Urothelium cell line (cell line): ENCODE measurements at places on chromosomes 16 and 17.

- DNase-seq: no peak
Observed at GRCh38 chr16:57800200-57801097, 1.8 kb downstream of the KIFC3 start.

DNA sequence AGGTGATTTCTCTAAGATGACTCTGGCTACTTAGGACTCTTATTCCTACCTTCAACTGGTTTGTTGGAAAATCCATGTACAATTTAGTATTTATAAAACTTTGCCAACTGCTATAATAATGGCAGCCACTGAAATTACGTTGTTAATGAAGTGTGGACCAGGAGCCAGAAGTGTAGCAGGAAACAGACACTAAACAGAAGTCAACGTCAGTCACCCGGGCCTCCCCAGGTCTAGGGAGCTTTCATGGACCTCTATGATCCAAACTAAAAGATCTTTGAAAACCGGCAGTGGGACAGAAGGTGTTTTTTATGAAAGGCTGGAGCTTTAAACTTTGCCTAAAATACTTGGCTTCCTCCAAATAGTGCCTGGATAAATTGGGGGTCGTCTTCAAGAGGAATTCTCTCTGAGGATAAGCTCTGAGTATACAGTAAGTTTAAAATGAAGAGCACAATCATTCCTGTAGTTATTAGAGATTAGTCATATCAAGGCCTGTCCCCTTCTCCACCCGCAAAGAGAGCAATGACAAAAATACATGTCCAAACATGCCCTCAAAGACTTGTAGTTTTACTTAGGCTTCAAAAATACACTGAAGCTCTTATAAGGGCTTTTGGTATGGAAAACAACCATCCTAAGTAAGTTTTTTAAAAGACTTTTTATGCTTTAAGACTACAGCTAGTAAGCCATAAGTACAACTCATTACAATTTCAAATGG, 34.6 kb downstream of the DCUN1D3 start:
- peak; percentile 42 for DNase-seq

GRCh38 chr16:53827741-53828140, 123.8 kb downstream of the FTO start:
- DNase-seq: peak; percentile 31

DNA sequence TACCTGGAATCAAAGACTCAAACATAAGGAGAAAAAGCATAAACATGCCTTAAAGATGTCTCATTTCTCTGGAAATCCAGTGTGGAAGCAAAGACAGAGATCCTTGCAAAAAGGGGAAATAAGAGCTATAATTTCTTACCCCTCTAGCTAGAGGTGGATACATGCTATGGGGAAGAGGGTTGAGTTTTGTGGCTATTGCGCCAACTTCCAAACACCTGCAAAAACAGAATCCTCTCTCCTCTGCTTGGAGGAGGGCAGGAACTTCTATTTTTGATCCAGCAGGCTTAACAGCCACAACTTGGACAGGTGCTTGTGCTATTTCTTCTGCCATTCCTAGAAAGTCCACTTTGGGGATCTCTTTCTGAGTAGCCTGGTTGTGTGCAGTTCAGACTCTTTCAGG, 21.5 kb upstream of the NUDT7 start:
- DNase-seq: no peak

GRCh38 chr17:17859909-17860765, 23.4 kb upstream of the SREBF1 start:
- peak; percentile 83 for DNase-seq

DNA sequence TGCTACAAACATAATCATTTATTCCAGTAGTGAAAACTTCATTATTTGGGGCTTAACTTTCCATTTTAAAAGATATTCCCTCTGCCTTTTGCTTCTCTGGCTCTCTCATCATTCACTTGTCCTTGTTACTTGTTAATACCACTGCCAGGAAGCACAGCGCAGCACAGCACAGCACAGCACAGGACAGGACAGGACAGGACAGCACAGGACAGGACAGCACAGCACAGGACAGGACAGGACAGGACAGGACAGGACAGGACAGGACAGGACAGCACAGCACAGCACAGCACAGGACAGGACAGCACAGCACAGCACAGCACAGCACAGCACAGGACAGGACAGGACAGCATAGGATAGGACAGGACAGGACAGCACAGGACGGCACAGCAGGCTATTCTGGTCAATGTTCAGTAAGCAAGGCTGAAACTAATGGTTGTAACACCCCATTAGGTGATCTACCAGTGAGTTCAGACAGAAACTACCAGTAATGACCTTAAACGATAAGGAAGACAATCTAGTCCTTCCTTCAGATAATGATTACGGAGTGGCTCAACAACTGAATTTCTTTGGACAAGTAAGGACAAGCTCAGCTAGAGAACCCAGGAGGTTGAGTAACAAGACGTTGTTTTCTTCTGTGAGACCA, 31.9 kb downstream of the COG1 start:
- no peak for DNase-seq

DNA sequence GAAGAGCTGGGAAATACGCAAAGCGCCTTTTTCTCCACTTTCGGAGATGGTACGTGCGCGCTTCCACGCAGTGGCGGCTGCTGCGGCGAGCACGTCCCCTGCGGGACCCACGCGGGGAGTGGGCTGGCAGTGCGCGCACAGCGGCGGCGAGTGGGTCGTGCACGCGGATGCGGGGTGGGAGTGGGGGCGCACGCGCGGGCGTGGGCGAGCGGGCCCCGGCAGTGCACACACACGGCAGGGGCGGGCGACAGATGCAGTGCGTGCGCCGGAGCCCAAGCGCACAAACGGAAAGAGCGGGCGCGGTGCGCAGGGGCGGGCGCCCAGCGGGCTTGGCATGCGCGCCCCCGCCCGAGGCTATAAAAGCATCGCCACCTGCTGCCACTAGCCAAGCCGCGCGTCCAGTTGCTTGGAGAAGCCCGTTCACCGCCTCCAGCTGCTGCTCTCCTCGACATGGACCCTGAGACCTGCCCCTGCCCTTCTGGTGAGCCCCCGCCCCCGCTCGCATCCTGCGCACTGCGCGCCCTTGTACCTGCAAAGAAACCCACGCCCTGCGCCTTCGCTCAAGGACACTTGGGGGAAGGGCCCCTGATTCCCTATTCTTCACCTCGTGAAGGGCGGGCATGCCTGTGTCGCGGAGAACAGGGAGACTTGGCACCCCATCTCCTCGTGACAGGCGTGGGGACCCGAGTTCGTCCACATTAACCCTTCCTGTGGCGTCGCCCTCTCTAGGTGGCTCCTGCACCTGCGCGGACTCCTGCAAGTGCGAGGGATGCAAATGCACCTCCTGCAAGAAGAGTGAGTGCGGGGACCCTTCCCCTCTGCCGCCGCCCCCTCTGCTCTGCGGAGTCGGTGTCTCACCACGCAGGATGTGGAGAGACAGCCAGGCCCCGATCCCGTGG, at the start of gene MT3:
MT3 (plus strand) TSS at position 388 of the 899 bp plus-strand sequence; CDS start at position 451, 63 bp downstream.
- no peak for DNase-seq

DNA sequence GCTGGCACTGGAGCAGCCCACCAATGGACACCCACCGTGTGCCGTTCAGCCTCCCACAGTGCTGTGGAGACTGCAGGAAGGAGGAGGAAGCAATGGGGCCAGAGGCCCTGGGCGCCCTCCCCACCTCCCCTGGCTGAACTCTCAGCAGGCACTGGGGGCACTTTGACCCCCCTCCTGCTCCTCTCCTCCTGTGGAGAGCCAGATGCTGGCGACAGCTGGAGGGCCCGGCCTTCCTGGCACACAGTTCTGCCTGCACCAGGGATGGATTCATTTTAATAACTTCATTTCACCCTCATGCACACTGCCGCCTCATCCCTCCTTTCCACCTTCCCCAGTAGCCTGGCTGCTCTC, 6.0 kb downstream of the NXPH3 start:
- no peak for DNase-seq

GRCh38 chr16:73171380-73171779, 123.5 kb upstream of the ZFHX3 start:
- no peak for DNase-seq

DNA sequence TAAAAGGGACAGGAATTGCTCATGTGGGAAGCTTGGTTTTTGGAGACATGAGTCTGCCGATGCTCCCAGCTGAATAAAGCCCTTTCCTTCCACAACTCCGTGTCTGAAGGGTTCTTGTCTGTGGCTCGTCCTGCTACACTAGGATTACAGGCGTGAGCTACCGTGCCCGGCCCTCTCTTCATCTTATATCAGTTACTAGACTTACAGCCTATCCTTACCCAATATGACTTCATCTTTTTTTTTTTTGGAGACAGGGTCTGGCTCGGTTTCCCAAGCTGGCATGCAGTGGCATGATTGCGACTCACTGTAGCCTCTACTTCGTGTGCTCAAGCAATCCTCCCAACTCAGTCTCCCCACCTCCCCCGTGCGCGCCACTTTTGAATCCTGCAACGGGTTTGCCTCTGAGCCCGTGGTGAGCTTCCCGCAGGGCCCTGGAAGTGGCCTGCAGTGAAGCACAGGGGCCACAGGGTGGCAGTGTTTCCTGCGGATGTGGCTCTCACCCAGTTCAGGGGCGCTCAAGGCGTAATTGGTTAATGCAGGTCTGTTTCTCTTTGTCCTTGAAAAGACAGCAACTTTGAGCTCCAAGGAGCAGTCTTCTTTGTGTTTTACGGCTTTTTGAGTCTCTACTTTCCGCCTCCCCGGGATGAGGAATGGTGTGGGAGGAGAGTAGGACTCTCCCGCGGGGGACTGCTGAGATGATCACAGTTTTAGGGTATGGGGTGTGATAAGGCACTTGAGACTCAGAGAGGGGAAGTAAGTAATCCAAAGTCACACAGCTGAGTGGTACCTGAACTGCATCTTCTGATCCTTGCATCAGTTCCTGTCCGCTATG, 22.7 kb upstream of the GPRC5B start:
- DNase-seq: peak; percentile 79

- DNase-seq: no peak
Observed at GRCh38 chr17:71325117-71325516, 795.7 kb upstream of the SOX9 start.

GRCh38 chr16:10981697-10982216, 37.4 kb downstream of the CLEC16A start:
- DNase-seq: peak; percentile 49

GRCh38 chr17:76497979-76498875, 3.0 kb downstream of the RHBDF2 start:
- peak; percentile 64 for DNase-seq

GRCh38 chr17:77763023-77763422, 195.5 kb upstream of the TNRC6C start:
- DNase-seq: no peak

DNA sequence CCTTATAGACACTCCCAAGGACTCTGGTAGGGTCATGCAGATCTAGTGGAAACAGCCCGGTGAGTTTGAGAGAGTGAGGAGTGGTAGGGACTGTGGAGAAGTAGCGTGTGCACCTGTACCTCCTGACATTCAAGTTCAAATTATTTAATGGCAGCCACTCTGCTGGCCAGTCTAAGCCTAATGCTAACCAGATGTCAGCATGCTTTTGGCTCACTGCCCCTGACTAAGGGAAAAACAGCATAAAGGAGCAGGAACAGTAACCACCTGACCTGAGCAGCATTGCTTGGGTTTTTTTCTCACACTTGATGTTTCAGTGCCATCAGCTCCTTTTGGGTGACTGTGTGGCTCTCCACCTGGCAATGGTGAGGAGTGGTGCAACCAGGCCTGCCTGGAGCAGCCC, 23.8 kb upstream of the SLC12A3 start:
- no peak for DNase-seq

DNA sequence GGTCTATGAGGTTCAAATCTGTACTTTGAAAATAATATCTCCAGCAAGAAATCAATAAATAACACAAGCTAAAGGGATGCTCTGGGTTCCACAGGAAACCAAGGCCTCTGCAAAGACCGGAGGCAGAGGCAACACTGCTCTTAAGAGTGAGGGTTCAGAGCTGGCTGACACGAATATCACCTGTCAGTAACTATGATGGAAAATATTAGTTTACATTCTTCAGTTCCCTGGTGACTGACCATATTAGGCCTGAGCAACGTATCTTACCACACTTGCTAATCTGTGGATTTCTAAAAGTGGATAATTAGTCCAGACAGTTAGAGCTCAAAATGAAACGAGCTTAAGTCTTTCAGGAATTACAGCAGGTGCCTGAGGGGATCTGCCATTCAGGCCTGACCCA, 459.3 kb downstream of the HS3ST3B1 start:
- no peak for DNase-seq

DNA sequence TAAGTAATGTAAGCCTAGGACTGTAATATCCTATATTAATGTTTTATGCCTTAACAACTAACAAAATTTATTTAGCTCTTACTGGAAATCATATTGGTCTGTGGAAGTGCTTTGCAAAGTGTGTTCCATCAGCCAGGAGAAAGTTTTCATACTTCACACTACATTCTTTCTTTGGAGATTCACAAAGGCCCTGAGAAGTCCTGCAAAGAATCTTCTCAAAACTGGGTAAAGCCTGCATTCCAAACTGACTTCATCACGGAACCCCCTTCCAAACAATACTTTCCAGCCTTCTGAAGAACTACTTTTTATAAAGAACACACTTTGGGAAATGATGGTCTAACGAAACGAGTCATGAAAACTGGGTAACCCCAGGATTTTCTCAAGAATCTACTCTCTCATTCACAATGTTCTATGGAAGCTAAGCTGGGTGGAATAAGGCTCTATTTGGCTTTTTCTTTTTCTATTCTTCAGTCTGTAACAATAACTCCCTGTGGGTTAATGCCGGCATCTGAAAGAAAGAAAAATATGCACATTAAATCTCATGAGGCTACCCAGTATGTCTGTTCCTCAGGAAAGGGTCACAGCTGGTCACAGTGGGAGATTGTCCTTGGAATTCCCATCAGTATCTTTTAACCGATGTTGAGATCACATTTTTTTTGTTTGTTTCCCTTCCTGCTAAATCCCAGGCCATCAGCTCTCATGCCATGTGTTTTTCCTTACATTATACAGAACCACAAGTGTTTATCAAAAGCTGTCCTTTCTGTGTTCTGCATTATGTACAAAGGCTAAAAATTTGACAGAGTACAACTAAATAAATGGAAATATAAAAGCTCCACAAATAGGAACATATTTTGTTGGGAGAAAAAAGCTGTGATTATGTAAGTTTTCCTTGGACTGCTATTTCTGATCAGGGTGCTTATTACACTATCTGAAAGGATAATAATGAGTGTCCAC, 12.8 kb upstream of the AKAP1 start:
- no peak for DNase-seq

DNA sequence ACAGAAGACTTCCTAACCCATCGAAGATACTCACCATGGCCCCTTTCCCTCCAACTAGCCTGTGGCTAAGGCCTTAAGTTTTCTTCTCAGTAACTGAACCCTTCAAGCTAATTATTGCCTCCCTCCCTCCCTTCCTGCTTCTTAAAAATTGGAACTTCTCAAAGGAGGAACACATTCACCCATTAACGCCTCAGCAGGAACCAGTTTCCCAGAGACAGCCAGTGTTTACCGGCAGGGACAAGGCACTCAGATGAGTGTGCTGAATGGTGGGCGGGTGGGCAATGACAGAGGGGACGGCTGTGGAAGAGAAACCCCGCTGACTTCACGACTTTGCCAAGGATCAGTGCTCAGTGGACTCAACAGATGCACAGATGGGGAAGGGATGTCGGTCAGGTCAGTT, 20.3 kb downstream of the PITPNA start:
- no peak for DNase-seq

- peak; percentile 93 for DNase-seq
Observed at GRCh38 chr17:78979780-78980623, at the start of gene LGALS3BP. LGALS3BP (minus strand) TSS chr17:78979923; CDS start chr17:78977191, 2,732 bp downstream.
